ENCODE measurements at places on chromosomes 2 and 18. TPM values are rescaled to one million over a fixed set of nuclear protein-coding genes. Genes with fewer than 3 reads are reported as not detected.

Gene SERPINE2
- total RNA-seq = 84.7 TPM

Gene SLC23A3
- total RNA-seq = 2.2 TPM

GRCh38 chr2:109630441-109631430 is 16.6 kb downstream of the SOWAHC start:
- DNase-seq = no peak

GRCh38 chr2:146949400-146949799 is 895.4 kb upstream of the ACVR2A start:
- DNase-seq = no peak

Gene SEPTIN10
- 140 TPM for total RNA-seq

DNA sequence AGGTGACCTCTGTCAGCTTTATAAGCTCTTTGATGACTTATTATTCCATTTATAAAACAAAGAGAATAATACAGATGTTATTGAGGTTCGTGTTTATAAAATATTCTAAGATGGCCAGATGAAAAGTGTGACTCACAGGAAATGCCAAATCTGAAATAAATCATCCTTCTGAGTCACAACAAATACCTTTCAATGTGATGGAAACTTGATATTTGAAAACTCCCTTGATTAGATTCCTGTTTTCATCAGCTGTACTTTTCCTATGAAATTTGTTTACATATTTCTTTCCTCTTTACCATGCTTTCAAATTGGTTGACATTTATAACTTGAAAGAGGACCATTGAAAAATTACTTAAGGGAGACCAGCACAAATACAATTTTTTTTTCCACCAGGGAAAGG is 30.6 kb upstream of the PPP1R1C start:
- no peak for DNase-seq

Measured in urinary bladder (tissue), 4 donors.